ENCODE measurements at places on chromosomes 4 and X. TPM values are rescaled to one million over a fixed set of nuclear protein-coding genes. Genes with fewer than 3 reads are reported as not detected.

RXFP1 gene
- 6.9 TPM for total RNA-seq

INTS12 gene
- total RNA-seq, result 19.1 TPM

GC gene
- 0.86 TPM for total RNA-seq

BST1 gene
- 17.8 TPM for total RNA-seq

SLC38A5 gene
- 15.9 TPM for total RNA-seq

PLRG1 gene
- 55.7 TPM for total RNA-seq

SULT1B1 gene
- total RNA-seq, result 10.9 TPM

LRCH2 gene
- total RNA-seq, result 4.3 TPM

PACRGL gene
- total RNA-seq, result 15.2 TPM

CXCL11 gene
- total RNA-seq, result 0.62 TPM

LRRC66 gene
- 0.21 TPM for total RNA-seq

HTN3 gene
- total RNA-seq, result not detected

CYTL1 gene
- total RNA-seq, result 1.4 TPM

MAGEC2 gene
- total RNA-seq, result not detected

TMEM271 gene
- not detected for total RNA-seq

MAGEA11 gene
- not detected for total RNA-seq

CFP gene
- 24.8 TPM for total RNA-seq

GTPBP6 gene
- 47.1 TPM for total RNA-seq

NPNT gene
- 217 TPM for total RNA-seq

ZNF711 gene
- total RNA-seq, result 1.2 TPM

GDI1 gene
- 111 TPM for total RNA-seq

GAGE12E gene
- total RNA-seq, result not detected

Data from lower lobe of right lung (tissue), 2 donors.